AG08395 (cell line): ENCODE measurements at places on chromosomes 7 and 10.
A peak's percentile ranks its signal among the peaks of the same experiment; 100 is the strongest.

- DNase-seq: peak; percentile 91
These were observed 84.3 kb downstream of the CD36 start for GRCh38 chr7:80722616-80723195.

GRCh38 chr10:12909836-12910185, 91.7 kb downstream of the CCDC3 start:
- no peak for DNase-seq

DNA sequence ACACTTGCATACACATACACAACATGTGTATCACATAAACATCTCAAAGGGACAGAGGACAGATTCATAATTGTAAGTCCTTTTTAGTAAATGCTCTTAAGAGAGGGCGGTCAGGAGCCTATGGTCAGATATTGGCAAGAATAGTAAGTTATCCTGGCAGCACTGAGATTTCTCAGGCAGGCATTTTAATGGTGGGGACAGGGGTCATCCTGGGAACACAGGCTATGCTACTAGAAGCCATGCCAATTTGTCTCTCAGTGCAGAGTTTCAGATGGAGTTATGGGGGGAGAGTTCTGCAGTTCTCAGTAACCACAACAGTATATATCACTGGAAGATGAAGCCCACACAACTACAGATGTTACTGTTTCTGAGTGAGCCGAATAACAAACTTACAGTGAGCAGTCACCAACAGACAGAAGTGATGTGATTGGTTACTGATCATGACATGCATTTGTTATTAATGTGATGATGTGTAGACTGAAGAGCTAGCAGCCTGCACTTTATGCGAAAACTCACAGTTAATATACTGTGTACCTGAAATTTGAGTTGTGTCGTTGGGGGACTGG, 16.4 kb downstream of the ZNF487 start:
- DNase-seq: no peak

DNA sequence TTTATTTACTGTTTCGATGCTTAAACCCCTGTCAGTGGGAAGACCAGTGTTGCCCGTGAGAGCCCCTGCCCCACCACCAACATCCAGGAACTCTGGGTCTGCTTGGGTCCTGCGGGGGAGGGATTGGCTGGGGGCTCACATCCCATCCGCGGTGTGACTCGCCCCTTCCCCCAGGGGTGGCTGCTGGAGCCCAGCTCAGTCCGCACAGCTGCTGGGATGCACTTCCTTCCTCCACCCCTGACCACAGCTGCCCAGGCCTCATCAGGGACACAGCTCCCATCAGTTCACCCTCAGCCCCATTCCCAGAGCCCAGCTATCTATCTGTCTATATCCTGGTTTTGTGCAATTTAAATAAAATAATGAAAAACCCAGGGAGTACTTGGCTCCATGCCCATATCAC, 54.5 kb downstream of the JAKMIP3 start:
- no peak for DNase-seq

GRCh38 chr7:82677493-82677892, 233.9 kb upstream of the CACNA2D1 start:
- DNase-seq: no peak

- DNase-seq: no peak
These were observed 822.7 kb downstream of the PCDH15 start for GRCh38 chr10:53978301-53978700.

GRCh38 chr10:986137-986825, 2.0 kb upstream of the GTPBP4 start:
- no peak for DNase-seq

DNA sequence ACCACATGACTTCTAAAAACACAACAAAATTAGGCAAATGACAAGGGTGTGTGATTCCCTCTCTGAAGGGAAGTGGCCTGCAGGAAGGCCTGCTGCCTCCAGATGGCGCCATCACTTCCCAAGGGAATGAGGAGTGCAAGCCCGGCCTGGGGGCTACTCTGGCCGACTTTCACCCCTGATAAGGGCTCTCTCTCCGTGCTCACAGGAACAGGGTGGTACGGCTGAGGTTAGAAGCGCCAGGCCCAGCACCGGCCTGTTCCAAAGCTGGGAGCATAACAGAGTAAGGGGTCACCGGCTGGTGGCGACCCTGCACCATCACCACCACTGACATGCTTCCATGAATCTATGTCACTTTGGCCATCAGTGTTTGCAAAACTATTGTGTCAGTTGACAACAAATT, 13.1 kb downstream of the RBP3 start:
- peak; percentile 52 for DNase-seq

DNA sequence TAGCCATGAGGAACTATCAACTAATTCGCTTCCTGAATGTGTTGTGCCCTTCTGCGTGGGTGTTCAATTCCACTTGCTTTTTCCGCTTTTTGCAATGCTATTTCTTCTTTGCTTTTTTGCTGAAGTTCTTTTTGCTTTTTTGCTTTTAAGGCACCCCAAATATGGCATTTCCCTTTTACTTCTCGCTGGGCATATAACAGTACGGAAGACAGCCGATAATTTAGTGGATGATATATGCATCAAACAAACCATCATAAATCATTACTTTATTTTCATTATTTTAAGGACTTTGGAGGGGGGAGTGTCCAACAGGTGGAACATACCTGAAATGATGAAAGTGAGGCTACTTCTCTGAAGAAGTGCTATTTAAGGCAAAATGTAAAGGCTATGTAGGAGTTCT, 277.0 kb upstream of the MTPN start:
- no peak for DNase-seq

- DNase-seq: peak; percentile 28
These were observed 188.5 kb upstream of the BMPER start for GRCh38 chr7:33716581-33717477.

GRCh38 chr10:80924063-80924952, 386.6 kb downstream of the SH2D4B start:
- DNase-seq: no peak

DNA sequence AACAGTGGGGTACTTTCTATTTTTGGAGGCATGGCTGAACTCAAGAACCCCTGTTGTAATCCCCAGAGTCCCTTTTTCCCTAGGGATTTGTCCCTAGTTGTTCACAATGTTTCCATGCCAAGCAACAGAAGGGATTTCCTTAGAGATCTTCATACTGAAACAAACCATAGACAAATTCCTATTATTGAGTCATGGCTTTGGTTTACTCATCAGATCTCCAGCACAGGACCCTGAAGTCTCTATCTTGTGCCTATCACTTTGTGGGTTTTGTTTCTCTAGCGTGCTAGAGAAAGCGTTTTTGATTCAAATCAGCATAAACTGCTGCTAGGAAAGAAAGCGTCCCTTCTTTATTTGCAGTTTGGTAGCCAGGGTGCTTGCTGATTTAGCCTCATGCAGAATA, 165.0 kb downstream of the BAMBI start:
- DNase-seq: peak; percentile 73

DNA sequence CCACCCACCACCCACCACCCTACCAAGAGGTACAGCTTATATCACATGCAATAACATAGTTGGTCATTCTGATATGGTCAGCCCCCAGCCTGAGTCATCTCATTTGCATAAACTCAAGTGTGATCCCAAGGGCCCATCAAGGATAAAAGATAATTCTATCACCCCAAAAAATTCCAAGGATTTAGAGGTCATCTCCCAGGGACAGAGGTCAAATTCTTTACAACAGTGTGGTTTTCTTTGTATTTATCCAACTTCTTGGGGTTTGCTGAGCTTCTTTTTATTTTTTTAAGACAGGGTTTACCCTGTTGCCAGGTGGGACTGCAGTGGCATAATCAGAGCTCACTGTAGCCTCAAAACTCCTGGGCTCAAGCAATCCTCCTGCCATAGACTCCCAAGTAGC, 9.4 kb upstream of the GTPBP10 start:
- DNase-seq: no peak

GRCh38 chr7:14843755-14844154, 58.8 kb downstream of the DGKB start:
- DNase-seq: no peak

DNA sequence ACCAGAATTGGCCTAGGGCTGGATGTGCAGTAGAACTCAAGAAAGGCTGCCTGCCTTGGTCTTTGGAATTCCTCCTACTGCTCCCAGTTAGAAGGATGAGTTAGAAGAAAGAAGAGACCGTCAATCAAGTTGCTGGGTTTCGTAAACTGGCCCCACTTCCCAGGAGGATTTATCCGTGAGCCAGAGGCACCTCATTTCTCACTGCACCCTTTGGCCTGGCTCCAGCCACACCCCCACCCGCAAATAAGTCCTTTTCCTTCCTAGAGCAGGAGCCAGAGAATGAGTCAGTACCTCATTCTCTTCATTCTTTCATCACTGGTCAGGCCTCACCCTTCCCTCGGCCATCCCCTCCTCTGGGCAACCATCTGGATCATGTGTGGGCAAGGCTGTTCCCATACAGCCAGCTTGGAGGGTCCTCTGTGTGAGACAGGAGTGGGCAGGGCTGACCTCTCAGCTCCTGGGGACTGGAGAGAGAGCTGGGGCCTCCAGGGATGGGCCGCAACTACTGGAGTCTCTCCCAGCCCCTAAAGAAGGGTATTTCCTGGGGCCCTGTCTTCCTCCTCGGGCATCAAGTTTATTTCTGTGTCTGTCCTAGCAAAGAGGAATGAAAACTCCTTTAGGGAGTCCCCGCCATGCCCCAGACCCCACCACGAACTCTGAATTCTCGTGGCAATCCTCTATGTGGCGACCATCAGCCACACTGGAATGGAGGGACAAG, 87.2 kb upstream of the DUSP5 start:
- DNase-seq: peak; percentile 96

DNA sequence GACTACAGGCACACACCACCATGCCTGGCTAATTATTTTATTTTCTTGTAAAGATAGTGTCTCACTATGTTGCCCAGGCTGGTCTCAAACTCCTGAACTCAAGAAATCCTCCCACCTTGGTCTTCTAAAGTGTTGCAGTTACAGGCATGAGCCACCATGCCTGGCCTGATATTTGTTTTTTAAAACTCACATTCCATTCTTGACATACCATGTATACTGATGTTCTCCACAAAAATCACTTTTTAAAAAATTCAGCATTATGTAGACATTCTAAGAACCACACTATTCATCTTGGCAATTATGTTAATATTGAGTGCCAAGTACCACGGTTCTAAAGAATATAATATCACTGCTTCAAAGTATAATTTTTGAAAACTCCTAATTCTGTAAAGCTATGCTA, 43.5 kb downstream of the IDE start:
- no peak for DNase-seq

DNA sequence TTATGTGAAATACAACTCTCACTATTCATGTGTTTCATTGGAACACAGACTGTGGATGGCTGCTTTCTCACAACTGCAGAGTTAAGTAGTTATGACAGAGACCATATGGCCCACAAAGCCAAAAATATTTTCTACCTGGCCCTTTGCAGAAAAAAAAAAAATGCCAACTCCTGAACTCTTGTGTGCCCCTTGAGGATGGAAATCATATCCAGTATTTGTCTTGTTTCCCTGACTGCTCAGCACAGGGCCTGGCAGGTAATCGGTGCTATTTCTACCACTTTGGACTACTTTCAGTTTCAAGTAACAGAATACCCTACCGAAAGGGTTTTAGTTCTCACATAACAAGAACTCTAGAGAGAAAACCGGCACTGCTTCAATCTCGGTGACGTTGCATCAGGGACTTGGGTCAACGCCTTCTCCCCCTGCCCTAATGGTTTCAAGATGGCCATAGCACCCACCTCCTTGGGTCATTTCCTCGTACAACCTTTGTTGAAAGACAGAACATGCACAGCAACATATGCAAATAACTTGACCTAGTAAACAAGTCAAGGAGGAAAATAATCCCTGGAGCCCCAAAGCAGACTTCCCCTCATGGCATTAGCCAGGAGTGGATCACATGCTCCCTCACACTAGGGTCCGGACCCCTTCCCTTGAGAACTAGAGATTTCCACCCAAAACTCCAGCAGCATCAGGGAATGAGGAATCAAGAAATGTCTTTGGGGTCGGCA, 11.8 kb upstream of the GPNMB start:
- no peak for DNase-seq

GRCh38 chr10:51010977-51011376, 63.3 kb upstream of the PRKG1 start:
- DNase-seq: peak; percentile 62

DNA sequence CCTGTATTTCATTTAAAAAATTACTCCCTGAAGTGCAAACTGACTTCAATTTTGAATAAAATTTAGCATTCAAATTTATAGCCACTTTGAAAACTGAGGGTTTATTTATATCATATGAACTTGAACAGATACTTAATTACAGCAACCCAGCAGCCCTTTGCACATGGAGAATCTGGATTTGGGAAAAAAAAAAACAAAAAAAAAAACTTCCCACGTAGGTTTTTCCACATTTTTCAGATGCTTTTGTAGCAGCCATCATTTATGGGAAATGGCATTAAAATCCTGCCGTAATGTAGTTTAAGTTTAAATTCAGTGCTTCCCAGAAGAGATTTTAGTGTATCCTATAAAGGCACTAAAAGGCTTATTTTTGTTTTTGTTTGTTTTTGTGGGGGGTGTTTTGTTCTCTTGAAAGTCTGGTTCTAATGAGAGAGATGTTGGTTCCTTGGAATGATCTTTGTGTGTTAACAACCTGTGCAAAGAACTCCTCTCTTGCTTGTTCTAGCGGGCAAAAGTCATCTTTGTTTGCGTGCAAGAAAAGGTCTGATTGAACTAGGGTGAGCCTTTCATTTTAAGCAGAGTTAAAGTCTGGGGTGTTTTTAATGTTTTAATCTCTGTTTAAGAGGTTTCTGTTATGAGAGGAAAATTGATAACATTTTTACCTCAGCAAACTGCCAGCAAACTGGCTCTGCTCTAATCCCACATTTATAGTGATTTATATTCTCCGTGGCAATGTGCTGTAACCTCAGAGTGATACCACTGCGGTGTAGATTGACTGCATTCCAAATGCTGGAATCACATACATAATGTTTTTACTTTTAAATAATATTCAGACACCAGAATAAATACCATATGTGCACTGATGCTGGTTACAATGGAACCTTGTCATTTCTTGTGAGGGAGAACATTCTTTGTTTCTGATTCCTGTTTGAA, 105.5 kb downstream of the WNT2 start:
- peak; percentile 67 for DNase-seq

DNA sequence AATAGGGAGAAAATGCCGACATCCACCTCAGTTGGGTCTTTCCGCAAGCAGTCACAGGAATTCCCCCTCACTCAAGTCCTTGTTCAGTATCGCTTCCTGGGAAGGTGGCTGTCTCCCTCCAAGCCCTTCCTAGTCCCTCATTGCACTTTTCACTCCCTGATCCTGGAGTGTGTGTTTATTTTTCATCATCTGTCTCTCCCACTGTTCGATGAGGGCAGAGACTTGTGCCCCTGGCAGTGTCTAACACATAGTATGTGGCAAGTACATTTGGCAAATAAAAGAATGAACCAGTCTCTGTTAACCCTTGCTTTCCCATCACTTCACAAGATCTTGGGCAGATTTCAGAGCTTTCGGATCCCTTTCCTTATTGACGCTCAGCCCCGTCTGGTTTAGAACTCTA, 24.0 kb upstream of the CACUL1 start:
- DNase-seq: no peak

- no peak for DNase-seq
These were observed 12.2 kb upstream of the TMEM243 start for GRCh38 chr7:87231711-87232110.

DNA sequence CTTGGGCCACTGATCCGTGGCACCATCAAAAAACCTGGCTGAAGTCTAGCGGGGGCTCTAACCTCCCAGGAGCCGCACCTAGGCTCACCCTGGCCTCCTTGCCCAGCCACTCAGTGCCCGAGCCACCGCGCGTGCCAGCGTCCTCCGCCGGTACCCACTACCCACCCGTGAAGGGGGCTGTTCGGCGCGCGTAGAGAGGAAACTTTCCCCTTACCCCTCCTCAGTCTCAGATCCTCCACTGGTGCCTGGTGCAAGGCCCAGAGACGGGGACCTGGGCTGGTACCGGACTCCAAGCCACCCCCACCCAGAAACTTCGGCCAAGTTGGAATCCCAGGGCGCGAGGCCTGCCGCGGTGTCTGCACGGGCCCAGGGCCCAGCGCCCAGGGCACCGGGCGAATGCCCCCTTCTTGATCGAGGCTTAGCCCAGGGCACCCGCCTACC, 3.5 kb upstream of the EBF3 start:
- DNase-seq: no peak
